ENCODE measurements at places on chromosomes 16 and 17.

DNA sequence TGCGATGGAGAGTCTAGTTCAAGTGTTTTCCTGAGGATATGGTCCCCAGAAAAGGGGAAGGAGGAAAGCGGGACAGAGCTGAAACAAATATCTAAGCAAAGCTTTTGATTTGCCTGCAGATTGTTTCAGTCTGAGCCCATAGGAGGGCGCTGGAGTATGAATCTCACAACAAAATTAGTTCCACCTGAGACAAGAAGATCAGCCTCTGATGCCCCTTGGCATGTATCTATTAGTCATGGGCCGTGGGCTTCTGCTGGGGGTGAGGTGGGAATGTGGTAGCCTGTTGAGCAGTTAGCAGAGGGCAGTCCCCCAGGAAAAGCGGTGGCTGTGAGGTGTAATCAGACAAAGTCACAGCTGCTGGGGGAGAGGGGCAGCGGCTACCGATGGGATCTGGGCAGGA, 446.9 kb downstream of the CA10 start:
- DNase-seq = no peak

DNA sequence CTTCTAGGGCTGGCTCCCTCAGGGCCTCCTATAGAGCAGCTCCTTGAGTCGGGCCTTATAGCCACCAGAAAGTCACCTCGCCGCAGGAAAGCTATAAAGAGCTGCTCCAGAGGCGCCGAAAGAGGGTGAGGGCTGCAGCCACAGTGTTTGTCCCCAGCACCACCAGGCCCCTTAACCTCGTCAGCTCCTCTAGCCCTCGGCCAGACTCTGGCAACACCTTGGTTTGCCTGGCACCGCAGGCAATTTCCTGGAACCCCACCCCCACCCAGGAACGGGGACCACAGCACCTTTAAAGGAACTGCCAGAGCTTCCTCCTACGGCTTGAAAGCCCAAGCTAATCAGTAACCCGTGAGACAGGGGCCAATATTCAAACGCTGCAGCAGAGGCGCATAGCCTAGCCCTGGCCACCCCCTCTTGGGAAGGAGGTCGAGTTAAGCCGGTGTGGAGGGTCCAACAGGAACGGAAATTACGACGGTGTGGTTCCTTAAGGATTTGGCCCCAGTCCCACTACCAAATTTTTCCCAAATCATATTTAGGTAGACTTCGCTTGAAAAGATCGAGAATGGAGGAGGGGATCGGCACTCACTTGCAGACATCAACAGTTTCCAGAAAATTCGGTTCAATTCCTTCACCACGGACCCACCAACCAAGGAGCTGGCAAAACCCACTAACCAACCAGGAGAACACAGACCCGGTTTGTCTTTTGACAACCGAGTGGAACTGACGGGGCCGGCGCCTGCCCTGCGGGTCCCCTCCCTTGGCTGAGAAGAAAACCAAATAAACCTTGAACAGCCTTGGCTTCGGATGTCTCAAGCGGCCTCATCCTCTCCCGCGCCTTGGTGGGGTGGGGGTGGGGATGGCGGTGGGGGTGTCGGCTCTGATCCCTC, 3.0 kb downstream of the HOXB6 start:
- DNase-seq = no peak

DNA sequence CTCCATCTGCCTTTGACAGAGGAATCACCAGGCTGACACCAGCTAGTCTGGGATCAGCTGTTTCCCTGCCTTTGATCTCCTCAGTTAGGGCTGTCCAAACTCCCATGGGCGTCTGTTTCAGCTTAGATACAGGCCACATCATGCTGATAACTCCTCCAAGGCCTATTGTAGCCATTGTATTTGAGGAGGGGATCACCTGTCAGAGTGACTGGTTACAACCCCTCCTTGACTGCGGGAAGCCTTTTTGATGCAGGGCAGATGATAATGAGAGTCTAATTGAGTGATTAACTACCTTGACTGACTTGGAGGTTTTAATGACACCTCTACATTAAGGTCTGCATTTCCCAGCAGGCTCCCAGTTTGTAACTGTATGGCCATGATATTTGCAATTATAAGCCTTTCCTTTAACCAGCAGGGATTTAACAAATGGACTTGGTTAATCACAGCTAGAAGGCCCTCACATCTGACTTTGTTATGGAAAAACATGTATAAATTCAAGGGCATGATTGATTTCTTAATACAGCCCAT, 863.5 kb downstream of the KCNJ2 start:
- no peak for DNase-seq

DNA sequence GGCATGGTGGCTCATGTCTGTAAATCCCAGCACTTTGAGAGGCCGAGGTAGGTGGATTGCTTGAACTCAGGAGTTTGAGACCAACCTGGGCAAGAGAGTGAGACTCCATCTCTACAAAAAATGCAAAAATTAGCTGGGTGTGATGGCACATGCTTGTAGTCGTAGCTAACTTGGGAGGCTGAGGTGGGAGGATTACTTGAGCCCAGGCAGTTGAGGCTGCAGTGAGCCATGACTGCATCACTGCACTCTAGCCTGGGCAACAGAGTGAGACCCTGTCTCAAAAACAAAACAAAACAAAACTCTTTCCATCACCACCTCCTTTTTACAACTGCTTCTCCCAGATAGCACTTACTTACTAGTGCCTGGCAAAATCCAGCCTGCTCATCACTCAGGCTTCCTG, 214.0 kb downstream of the ZFHX3 start:
- DNase-seq = no peak

GRCh38 chr17:79262624-79263023, 188.0 kb downstream of the ENGASE start:
- no peak for DNase-seq
